Naive B cell (primary cell): ENCODE measurements at places on chromosomes 5 and 9. TPM values are rescaled to one million over a fixed set of nuclear protein-coding genes. Genes with fewer than 3 reads are reported as not detected.

DNA sequence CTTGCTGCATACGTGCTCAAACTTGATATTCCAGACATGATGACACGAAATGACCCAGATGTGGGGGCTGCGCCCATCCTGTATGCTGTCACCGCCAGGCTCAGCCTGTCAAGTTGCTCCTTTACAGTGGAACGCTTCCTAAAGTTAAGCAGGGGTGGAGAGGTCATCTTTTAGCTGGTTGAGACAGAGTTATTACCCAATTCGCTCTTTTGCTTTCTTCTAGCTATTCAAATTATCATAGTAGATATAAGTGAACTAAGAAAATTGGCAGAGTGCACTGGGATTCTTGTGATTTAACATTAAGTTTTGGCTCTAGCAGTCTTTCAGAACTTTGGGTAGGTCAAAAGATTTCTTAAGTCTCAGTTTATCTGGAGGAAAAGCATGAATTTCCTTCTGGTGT lies 69.8 kb upstream of the BASP1 start:
- no peak for DNase-seq

Gene WDR31
- 0.48 TPM for polyA plus RNA-seq

DNA sequence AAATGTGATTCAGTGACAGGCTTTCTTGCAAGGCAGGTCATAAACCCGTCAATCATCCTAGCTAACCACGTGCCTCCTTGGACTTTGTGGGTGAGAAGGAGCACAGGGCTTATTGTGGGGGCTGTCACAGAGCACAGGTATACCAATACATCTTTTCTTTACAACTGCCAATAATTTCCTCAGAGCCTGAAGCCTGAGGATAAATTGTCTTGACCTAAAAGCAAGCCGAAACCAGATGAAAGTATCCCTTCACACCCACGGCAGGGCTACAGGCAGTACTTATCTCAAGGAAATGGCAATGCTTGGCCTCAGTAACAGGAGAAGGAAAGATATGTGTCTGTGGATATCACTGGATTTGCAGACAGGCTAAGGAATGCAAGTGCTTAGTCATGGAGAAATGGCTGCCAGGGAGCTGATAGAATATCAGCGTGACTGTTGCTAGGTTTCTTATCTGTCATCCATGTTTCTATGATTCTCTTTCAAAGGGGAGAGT lies 90.3 kb upstream of the ZNF366 start:
- DNase-seq, result no peak

Gene TAF1L
- not detected for polyA plus RNA-seq

DNA sequence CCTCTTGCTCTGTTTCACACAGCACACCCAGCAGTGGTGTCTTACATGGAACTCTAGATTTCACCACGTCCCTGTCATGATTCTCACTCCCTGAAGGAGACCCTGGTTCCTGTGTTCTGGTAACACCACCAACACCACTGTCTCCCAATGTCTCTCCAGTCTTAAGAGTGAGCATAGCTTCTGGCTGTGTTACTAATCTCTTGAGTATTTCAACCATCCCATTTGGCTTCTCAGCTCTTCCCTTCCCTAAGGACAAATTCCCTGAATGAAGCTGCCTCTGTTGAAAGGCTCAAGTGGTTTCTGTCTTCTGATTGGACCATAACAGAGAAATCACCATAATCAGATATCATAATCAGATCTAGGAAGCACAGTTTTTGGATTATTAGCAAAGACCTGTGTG lies 311.8 kb downstream of the DNAH5 start:
- DNase-seq, result no peak

DNA sequence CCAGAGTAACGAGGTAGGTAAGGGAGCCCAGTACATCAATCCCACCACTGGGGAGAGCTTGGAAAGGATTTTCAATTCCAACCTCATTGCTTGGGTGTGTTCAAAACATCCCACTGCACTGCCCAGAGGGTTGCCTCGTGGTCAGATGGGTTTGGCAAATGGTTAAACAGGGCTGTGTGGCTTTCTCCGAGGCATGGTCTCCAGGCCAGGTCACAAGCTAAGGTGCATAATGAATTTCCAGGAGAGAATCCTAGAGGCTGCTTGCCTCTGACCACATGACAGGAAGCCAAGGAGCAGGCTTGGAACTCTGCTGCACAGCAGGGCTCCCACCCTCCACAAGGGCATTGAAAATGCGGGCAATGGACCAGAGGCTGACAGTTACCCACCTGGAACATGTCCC lies 51.6 kb downstream of the DAP start:
- no peak for DNase-seq

Gene FBXW5
- polyA plus RNA-seq, result 61.6 TPM

Gene ENTPD2
- not detected for polyA plus RNA-seq

Gene ANKH
- 7.4 TPM for polyA plus RNA-seq

GRCh38 chr5:5738797-5739489 lies 316.5 kb downstream of the ICE1 start:
- no peak for DNase-seq

DNA sequence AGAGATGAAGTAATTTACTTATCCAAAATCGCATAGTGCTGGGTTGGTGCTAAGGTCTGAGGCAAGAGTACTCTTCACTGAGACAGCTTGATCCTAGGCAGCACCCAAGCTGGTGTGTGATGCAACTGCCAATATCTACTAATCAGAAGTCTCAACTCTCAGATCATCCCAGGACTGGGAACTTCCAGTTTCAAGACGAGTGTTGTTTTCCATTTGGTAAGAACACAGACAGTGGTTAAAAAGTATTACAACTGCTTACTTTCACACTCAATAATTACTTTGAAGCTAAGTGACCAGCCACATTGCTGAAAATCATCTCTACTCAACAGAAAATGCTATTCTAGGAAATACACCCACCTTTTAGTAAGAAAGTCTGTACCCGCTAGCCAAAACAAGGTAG lies 45.3 kb downstream of the FBXW11 start:
- no peak for DNase-seq

Gene PCDHGA3
- not detected for polyA plus RNA-seq

GRCh38 chr5:68283766-68284165 lies 68.2 kb downstream of the PIK3R1 start:
- no peak for DNase-seq

DNA sequence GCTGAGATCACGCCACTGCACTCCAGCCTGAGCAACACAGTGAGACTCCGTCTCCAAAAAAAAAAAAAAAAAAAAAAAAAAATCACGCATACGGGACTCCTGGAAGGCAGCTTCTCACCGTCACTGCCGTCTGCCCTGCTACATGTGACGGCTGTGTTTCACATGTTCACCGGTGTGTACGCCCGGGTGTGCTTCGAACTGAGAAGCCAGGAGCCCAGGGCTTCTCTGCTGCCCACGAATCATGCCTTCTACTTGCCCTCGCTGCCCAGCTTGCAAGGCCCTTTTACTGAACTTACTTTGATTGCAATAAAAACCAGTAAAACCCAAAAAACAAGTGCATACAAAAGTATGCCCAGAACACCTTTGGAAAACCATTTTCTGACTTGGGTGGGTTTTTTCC lies 5.8 kb upstream of the NKD2 start:
- no peak for DNase-seq

GRCh38 chr9:120693700-120694008 lies 20.6 kb downstream of the MEGF9 start:
- DNase-seq, result no peak

- no peak for DNase-seq
Observed at GRCh38 chr9:14780251-14780650, 57.7 kb upstream of the CER1 start.
